ENCODE measurements at places on chromosomes 5 and 9.

DNA sequence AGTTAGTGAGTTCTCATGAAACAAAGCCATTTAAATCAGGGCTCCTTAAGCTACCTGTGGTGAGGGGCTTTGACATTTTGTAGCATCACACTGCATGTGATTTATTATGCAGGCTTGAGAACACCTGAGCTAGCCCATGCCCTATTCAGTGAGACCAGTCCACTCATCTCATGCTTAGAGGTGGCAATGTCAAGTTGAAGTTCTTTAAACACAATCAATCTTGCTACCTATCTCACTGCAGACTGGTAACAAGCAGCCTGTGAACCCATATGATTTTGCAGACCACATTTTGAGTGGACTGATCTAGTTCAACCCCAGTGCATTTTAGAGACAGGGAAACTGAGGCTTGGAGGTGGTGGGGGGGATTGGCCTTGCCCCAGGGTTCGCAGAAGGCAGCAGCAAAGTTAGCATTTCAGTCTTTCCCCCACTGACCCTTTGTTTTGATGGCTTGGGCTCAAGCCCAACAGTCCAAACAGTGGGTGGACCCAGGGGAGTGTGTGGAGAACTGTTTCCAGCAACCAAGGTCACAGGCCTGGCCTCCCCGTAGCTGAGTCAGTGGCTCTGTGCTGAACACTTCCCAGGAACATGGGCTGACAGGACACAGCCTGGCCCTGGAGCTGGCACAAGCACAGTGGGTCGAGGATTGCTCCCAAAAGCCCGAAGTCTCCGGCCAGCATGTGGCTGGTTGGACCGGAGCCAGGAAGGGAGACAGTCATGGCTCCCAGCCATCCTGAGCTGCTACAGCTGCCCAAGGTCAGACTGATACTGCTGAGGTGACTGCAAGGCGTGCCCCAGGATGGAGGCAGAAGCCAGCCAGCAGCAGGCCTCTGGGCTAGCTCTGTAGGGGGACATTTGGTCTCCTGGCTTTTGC is 95.3 kb downstream of the RGS3 start:
- DNase-seq: peak; percentile 38

DNA sequence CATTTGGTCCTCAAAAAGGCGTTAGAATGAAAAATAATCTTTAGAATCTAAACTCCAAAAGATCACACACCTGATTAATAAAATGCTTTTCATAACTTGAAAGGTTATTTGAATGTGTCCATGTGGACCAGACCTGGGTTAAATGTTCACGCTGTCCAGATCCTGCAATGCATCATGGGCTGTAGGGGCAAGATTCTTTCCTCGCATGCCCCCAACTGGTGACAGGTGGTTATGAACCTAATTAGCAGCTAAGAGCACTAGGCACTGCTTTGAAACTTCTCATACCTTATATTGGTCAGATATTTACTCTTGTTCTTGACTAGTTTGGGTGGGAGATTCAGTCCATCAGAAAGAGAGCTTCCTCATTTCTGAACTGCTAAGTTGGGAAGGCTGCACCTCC is 19.3 kb upstream of the PIP5K1B start:
- DNase-seq: no peak

DNA sequence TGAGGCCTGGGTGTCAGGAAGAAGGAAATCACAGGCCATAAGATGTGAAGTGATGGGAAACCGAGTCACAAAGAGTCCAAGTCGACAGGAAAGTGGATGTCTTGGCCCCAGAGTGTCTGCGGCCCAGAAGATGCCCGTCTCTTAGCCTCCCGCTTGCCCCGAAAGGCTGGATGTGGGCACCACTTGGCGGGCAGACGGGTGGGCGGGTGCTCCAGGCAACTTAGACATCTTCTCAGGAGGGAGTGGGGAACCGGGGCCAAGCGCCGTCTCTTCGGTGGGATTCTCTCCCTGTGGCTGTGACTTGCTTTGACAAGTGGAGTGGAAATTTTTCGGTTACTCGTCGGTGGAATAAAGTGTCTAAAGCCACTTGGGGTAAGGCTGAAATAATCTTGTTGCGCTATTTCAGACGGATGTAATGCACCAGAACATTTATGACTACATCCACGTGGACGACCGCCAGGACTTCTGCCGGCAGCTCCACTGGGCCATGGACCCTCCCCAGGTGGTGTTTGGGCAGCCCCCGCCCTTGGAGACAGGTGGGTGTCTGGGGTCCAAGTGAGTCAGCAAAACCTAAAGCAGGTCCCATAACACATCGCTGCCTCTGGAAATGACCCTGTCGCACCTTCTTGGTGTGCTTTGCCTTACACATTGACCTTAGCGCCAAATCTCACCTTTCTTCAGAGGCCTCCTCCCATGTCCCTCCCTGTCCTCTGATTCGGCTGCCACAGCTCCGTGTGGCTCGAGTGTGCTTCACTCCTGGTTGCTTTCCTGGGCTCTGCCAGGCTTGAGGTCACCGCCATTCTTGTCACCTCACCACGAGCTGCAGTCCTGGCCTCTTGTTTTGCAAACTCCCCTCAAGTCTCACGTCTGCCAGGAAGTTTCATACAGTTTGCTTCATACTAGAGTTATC is 20.4 kb upstream of the EXOC3 start:
- no peak for DNase-seq

GRCh38 chr9:38141746-38142591 is 72.9 kb upstream of the SHB start:
- no peak for DNase-seq

DNA sequence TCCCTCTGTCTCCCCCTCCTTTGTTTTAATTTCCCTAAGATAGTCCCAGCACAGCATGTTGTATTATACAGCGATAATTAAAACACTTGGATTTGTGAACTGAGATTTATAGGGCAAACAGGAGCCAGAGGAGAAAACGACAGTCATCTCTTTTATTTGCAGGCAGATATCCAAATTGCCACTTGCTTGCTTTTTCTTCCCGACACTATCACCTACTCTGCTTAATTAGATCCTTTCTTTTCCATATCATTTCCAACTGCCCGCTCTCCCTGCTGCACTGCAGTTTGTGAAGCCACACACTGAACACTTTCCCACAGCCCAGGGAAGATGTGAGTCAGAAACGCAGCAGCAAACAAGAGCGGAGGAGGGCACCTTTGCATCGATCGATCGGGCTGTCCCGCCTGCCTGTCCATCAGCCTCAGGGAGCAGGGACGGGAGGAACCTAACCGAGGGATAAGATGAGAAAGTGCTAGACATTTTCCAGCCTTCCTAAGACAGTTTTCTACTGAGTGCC is 35.8 kb upstream of the SPRY4 start:
- no peak for DNase-seq

- DNase-seq: no peak
These were observed 51.3 kb upstream of the SUB1 start for GRCh38 chr5:32534041-32534440.

DNA sequence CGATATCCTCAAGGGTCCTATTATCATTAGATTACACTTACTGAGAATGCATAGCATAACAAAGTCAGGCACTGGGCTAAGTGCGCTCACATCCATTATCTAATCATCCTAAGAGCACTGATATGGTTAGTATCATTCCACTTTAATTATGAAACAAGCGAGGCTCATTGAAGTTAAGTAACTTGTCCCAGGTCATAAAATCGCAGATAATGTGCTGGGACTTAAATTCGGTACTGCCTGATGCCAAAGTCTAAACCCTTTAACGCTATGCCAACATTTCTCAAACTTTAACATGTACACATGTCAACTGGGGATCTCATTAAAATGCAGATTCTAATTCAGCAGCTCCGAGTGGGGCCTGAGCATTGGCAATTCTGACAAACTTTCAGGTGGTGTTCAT is 204.7 kb downstream of the PTTG1 start:
- DNase-seq: no peak

- DNase-seq: no peak
These were observed 47.5 kb downstream of the ADRB2 start for GRCh38 chr5:148873690-148874485.

- DNase-seq: no peak
These were observed 5.7 kb downstream of the C9orf43 start for GRCh38 chr9:113416149-113416721.

DNA sequence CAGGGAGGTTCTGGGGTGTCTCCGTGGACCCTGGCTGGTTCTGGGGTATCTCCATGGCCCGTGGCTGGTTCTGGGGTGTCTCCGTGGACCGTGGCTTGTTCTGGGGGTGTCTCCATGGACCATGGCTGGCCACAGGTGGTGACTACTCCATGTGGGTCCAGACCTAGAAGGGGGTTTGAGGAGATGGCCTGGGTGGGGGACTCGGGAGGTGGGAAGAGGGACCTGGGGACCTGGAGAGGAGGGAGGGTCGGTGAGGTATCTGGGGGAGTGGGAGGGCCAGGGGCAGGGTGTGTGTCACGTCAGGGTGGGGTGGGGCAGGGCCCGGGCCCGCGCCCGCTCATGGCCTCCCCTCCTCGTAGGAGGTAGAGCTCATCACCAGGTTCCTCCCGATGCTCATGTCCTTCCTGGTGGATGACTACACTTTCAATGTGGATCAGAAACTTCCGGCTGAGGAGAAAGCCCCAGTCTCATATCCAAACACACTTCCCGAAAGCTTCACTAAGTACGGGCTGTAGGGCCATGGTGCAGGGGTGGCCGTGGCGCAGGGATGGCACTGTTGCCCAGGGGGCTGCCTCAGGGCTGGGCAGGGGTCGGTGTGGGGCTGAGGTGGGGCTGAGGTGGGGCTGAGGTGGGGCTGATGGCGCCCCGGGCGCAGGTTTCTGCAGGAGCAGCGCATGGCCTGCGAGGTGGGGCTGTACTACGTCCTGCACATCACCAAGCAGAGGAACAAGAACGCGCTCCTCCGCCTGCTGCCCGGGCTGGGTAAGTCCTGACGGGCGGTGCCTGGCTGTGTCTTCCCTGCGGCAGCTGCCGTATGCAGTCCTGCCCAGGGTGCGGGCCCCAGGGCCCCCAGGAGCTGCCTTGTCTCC is 10.7 kb upstream of the TOR4A start:
- no peak for DNase-seq

DNA sequence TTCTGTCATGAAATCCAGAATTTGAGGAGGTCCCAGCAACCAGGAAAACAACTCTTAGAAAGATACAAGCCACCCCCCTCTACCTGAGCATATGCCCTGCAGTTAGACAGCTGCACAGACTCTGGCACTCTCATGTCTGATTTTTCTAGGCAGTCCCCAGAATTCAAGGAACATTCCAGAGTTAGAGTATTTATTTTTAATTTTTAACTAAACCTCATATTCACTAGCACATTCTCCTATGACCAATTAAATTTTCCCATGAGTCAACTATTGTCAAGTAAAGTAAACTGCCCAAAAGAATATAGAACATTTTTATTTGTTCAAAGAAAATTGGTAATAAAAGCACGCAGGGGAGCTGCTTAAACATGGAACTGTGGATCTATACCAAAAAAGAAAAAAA is 490.5 kb upstream of the SEMA6A start:
- no peak for DNase-seq

- no peak for DNase-seq
These were observed 69.6 kb upstream of the NR5A1 start for GRCh38 chr9:124576751-124577150.

- no peak for DNase-seq
These were observed 2.7 kb downstream of the RNF20 start for GRCh38 chr9:101536351-101536750.

GRCh38 chr5:115456539-115457040 is 88.0 kb downstream of the FEM1C start:
- DNase-seq: no peak

DNA sequence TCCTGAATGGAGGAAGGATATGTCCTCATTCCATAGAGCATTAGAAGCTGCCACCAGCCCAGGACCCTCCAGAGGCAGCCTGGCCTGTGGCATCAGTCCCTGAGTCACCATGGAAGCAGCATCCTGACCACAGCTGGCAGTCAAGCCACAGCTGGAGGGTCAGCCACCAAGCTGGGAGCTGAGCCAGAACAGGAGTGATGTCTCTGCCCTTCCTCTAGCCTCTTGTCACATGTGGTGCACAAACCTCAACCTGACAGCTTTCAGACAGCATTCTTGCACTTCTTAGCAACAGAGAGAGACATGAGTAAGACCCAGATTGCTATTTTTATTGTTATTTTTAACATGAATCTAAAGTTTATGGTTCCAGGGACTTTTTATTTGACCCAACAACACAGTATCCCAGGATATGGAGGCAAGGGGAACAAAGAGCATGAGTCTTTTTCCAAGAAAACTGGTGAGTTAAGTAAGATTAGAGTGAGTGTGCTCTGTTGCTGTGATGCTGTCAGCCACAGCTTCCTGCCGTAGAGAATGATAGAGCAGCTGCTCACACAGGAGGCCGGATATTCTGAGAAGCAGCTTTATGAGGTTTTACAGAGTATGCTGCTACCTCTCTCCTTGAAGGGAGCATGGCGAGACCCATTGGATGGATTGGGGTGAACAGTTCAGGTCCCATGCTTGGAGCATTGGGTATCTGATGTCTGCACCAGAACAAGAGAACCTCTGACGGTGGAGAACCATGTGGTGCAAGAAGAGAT is 13.0 kb upstream of the CYFIP2 start:
- no peak for DNase-seq

DNA sequence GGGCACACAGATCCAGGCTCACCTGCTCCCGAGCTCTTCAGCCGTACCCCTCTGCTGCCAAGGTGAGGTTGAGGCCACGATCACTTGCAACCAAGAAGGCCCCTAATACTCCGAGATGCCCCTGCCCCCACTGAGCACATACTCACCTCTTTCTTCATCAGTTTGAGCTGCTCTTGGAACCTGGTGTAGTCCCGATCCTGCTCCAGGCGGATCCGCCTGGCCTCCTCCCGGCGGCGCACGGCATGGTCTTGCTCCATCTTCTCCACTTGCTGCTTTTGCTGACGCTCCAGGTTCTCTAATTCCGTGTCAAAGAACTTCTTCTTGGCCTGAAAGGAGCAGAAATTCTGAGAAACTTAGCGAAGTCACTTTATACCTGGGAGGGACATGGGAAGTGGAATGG is 75.7 kb upstream of the FBXW11 start:
- DNase-seq: no peak

DNA sequence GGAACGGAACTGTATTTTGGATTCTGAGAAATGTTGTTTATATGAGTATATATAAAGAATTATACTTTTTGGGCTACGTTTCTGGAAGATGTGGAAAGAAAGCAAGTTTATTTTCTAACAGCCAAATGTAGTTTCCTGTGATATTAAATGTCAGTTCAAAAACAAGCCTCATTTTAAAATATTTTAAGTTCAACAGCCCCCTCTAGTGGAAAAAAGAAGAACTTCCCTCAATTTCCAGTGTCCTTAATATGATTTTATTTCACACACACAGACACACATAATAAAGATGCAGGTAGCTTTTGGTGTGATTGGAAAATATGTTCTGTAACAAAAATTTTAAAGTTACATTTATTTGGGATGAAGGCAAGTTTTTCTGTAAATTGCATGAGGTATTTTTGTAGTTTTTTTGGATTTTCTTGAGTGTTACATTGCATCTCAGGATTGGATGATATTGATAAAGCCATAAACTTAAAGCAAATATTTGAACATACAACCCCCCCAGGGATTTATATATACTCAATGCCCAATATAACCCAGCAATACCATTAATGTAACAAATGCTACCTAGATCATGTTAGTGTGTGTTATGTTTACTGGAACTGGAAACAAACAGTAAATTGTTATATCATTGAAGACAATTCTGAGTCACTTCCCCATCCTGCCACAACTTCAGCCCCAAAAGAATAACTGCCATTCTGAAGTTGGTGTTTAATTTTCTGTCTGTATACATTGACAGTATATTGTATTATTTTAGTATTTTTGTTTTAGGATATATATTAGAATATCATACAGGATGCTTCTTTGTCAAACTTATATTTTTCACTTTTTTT is 54.0 kb downstream of the CCDC171 start:
- no peak for DNase-seq
